ENCODE measurements at places on chromosomes 7 and 10. TPM values are rescaled to one million over a fixed set of nuclear protein-coding genes. Genes with fewer than 3 reads are reported as not detected.
A peak's percentile ranks its signal among the peaks of the same experiment; 100 is the strongest.

The ZC3HAV1 gene
- polyA plus RNA-seq, result 45.9 TPM

The PNLIP gene
- not detected for polyA plus RNA-seq

The MACC1 gene
- 1.1 TPM for polyA plus RNA-seq

The FBXO24 gene
- 1.8 TPM for polyA plus RNA-seq

The SORBS1 gene
- 0.21 TPM for polyA plus RNA-seq

GRCh38 chr7:28517206-28517605 lies 104.9 kb downstream of the CREB5 start:
- H3K36me3 ChIP-seq, result no peaks in the 10 kb centered on the region
- H3K4me3 ChIP-seq, result no peak overlapping the region
- no peak for DNase-seq
- H3K27me3 ChIP-seq, result no peaks in the 10 kb centered on the region
- no peaks in the 10 kb centered on the region for H3K4me1 ChIP-seq
- H3K27ac ChIP-seq, result no peak overlapping the region

- H3K36me3 ChIP-seq, result peaks cover 3% of the 10 kb centered on the region
- peaks cover 15% of the 10 kb centered on the region for H3K4me1 ChIP-seq
- H3K27ac ChIP-seq, result no peak overlapping the region
- no peaks in the 10 kb centered on the region for H3K27me3 ChIP-seq
- DNase-seq, result no peak
Measured at GRCh38 chr10:87506956-87507355, 2.3 kb downstream of the MINPP1 start.

- no peak overlapping the region for H3K27ac ChIP-seq
- H3K4me1 ChIP-seq, result no peaks in the 10 kb centered on the region
- H3K27me3 ChIP-seq, result no peaks in the 10 kb centered on the region
- no peaks in the 10 kb centered on the region for H3K36me3 ChIP-seq
Measured at GRCh38 chr7:114821030-114821900, 100.6 kb upstream of the MDFIC start.

DNA sequence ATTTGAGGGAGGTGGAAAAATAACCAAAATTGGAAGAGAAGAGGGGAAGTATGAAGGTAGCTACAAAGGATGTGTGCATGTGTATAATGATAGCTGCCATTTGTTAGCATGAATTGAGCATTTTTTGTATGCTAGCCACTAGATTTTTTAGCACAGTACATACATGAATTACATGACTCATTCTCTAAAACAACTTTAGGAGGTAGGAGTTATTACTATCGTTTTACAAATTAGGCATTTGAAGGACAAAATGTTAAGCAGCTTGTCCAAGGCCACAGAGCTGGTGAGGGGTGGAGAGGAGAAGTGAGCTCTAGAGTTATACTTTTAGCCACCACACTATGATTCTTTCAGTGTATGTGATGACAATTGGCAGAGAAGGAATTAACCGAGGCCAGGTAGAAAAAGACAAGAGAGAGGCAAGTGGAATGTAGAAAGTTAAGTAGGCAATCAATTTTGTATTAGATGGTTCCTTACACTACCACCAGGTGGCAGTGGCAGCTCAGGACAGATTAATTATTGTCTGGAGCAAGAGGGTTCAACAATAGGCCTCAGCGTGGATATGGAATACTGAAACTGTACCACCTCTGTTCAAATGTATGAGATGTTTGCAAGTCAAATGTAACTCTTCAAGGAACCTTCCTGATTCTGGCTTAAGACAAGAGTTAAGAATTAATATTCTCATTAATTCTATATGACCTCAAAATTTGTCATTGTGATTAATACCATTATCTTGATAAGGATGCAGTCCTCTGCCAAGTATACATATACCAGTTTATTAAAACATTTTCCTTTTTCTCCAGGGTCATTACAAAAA lies 128.0 kb downstream of the MBL2 start:
- no peaks in the 10 kb centered on the region for H3K36me3 ChIP-seq
- no peak overlapping the region for H3K27ac ChIP-seq
- peak; percentile 4 for DNase-seq
- no peak overlapping the region for H3K4me3 ChIP-seq
- no peaks in the 10 kb centered on the region for H3K27me3 ChIP-seq

GRCh38 chr10:52210161-52210560 lies 103.9 kb upstream of the DKK1 start:
- H3K27ac ChIP-seq, result no peak overlapping the region
- H3K36me3 ChIP-seq, result no peaks in the 10 kb centered on the region
- H3K27me3 ChIP-seq, result no peaks in the 10 kb centered on the region
- no peak overlapping the region for H3K4me3 ChIP-seq
- peaks cover 5% of the 10 kb centered on the region for H3K4me1 ChIP-seq

DNA sequence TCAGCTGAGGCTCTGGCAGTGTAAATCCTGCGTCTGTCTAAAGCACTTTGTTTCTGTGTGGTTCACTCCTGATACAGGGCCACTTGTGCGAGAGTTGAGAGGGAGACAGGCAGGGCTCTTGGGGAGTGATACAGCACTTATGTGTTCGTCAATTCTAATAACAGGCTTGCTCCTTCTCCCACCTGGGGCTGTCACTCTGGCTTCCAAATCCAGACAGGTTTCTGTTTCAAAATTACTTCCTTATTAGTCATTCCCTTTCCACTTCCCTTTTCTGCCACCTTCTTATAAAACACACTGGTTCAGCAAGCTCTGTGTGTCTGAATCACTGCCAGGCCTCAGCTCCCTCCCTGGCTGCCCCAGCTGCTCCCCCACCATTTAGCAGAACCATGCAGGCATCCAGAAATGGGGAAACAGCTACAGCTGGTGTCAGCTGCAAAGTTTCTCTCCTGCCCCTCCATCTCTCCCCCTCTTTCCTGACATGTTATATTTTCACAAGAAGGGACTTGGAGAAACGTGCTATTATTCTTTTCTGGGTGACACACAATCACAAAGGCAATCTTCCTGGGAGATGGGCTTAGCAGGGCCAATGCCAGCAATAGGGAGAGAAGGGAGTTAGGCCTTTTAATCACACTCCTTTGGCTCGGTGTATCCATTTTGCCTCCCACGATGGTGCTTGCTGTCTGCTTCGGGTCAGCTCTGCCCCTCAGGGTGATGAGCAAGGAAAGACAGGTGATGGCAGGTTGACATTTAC lies 58.4 kb upstream of the ZNRF2 start:
- H3K36me3 ChIP-seq, result no peaks in the 10 kb centered on the region
- peaks cover 13% of the 10 kb centered on the region for H3K4me1 ChIP-seq
- no peaks in the 10 kb centered on the region for H3K27me3 ChIP-seq
- H3K27ac ChIP-seq, result peak overlapping the region; percentile 41
- DNase-seq, result peak; percentile 78
- H3K4me3 ChIP-seq, result no peak overlapping the region

GRCh38 chr10:3287572-3288445 lies 115.2 kb upstream of the PITRM1 start:
- no peak overlapping the region for H3K27ac ChIP-seq
- H3K36me3 ChIP-seq, result no peaks in the 10 kb centered on the region
- H3K4me3 ChIP-seq, result no peak overlapping the region
- no peaks in the 10 kb centered on the region for H3K27me3 ChIP-seq
- H3K4me1 ChIP-seq, result no peaks in the 10 kb centered on the region

- H3K36me3 ChIP-seq, result no peaks in the 10 kb centered on the region
- peaks cover 11% of the 10 kb centered on the region for H3K27me3 ChIP-seq
- H3K4me1 ChIP-seq, result peaks cover 15% of the 10 kb centered on the region
Measured at GRCh38 chr7:368651-369475, 78.9 kb downstream of the FOXL3 start.

- no peaks in the 10 kb centered on the region for H3K4me1 ChIP-seq
- H3K27me3 ChIP-seq, result no peaks in the 10 kb centered on the region
- H3K4me3 ChIP-seq, result no peak within 1 kb of the TSS
- no peaks in the 10 kb centered on the region for H3K36me3 ChIP-seq
- H3K27ac ChIP-seq, result no peak within 1 kb of the TSS
Measured at GRCh38 chr7:114414156-114415063, at the start of gene FOXP2. FOXP2 (plus strand) TSS chr7:114414815; CDS start chr7:114426512, 11,697 bp downstream.

GRCh38 chr10:22505911-22506685 lies 160.8 kb downstream of the SPAG6 start:
- H3K4me1 ChIP-seq, result peaks cover 17% of the 10 kb centered on the region
- no peaks in the 10 kb centered on the region for H3K36me3 ChIP-seq
- no peaks in the 10 kb centered on the region for H3K27me3 ChIP-seq

GRCh38 chr10:124677749-124678556 lies 66.2 kb downstream of the FAM53B start:
- peaks cover 33% of the 10 kb centered on the region for H3K4me1 ChIP-seq
- DNase-seq, result no peak
- H3K4me3 ChIP-seq, result no peak overlapping the region
- H3K27ac ChIP-seq, result no peak overlapping the region
- H3K27me3 ChIP-seq, result no peaks in the 10 kb centered on the region
- peaks cover 99% of the 10 kb centered on the region for H3K36me3 ChIP-seq

- no peak overlapping the region for H3K4me3 ChIP-seq
- no peak overlapping the region for H3K27ac ChIP-seq
- no peaks in the 10 kb centered on the region for H3K36me3 ChIP-seq
- DNase-seq, result no peak
- no peaks in the 10 kb centered on the region for H3K4me1 ChIP-seq
- H3K27me3 ChIP-seq, result no peaks in the 10 kb centered on the region
Measured at GRCh38 chr7:85508642-85509410, 322.0 kb upstream of the SEMA3D start.

DNA sequence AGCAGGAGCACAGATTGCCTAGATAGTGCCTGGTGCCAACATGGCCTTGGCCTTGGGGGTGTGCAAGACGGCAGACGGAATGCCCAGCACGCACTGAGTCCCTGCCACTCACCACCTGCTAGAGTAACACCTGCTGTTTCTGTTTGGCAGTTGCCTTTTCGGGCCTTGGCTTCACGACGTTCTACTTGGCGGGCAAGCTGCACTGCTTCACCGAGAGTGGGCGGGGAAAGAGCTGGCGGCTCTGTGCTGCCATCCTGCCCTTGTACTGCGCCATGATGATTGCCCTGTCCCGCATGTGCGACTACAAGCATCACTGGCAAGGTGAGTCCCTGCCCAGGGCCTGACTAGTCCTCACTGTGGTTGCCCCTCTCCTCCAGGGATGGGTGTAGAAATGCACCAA lies 118.0 kb downstream of the PLPP4 start:
- no peaks in the 10 kb centered on the region for H3K36me3 ChIP-seq
- no peak for DNase-seq
- no peak overlapping the region for H3K4me3 ChIP-seq
- no peaks in the 10 kb centered on the region for H3K27me3 ChIP-seq
- no peaks in the 10 kb centered on the region for H3K4me1 ChIP-seq

DNA sequence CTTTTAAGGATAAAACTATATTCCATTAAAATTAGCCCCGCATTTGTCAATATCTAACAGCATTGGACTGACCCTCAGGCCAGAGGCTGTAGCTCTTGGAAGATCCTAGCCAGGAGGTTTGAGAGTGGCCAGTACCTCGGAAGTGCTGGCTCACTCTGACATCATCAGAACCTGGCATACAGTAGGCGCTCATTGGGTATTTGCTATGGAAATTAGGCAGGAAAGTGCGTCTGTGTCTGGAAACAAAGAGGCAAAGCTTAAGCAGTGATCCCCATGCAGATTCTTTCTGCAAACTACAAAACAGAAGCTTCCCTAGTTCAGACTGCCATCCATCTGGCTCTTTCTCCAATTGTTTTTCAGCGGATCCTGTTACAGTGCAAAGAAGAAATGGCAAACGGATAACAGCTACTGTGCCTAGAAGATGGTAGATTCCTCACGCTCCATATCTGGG lies 1.7 kb upstream of the PRKCQ start:
- H3K27ac ChIP-seq, result no peak overlapping the region
- H3K36me3 ChIP-seq, result no peaks in the 10 kb centered on the region
- peaks cover 12% of the 10 kb centered on the region for H3K4me1 ChIP-seq
- DNase-seq, result no peak
